ENCODE measurements at places on chromosomes 7 and 10.

DNA sequence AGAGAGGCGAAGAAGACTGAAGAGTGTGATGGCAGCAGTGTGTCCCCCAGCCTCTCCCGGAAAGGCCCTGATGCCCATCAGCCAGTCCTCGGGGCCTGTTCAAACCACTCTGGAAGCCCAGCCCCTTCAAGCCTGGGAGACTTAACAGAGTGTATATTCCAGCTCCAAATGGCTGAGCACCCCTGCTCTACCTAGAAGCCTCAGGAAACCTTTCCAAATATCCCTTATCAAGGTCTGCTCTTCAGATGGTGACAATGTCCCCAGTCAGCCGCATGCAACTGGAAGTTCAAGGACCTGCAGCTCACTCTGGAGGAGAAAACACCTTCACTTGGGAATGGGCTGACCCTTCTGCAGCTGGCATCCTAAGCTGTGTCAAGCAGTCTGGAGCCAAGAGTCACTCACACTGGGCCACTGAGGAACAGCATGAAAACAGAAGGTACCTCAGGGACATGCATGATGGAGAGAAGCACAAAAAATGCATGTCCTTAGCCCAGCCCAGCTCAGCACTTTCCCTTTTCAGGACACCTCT lies 10.2 kb downstream of the ANXA11 start:
- DNase-seq = no peak

DNA sequence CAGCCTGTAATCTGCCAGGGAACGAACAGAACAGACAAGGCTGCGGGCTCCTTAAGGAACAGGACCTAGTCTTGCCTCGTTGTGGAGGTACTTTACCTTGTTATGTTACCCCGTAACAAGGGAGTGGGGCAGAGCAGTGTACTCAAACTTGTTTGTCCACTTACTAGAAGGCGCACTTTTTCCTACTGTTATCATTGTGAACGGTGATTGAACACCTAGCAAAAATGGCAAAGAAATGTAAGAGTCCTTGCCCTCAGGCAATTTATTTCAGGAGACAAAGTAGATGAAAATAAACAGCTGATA lies 620 bp upstream of the IMPDH1 start:
- no peak for DNase-seq

DNA sequence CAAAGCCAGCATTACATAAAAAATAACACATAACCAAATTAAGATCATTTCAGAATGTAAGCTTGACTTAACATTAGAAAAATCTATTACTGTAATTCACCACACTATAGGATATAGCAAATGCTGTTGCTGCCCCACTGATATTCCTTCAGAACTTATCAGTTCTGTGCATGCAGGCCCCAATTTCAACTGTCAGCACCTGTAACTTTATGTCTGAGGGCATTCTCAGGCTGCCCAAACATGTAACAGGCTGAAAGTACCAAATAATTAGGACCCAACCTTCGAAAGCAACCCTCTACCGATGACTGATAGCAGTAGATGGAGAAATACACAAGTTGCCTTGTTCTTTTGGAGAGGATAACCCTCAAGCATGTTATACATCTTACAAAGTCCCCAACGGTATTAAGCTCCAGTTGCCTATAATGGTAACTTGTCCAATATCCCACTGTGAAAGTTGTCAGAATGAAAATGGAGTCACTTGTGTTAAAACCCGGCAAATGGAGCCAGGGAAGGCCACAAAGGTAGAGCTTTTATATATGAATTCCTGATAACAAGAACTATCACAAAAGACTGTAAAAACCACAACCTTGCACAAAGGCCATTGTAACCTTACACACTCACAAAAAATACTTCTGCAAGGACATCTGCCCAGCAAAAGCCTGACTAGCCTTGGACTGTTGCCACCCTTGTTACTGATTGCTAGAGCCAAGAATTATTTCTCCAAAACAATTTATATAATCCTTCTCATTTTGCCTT lies 66.9 kb upstream of the ZNF746 start:
- DNase-seq = no peak

GRCh38 chr7:119413314-119413805 lies 859.6 kb upstream of the KCND2 start:
- DNase-seq = no peak

- DNase-seq = no peak
These were observed 464.1 kb downstream of the SEMA3D start for GRCh38 chr7:84722734-84723133.

DNA sequence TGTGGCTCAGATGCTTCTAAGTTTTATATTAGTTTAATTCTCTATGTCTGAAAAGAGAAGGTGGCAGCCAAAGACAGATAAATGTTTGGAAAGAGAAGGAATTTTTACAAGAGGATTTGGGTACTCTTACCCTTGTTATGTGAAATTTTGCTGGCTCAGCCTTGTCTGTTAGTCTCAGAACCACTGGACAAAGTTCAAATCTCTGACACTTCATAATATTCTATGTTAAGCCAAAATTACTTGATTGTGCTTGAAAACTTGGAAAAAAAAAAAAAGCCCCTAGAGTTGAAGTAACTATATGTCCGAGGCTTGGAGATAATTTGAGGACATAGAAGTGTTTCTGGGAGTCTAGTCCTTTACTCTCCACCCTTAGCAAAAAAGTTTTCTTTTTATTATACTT lies 1079.3 kb upstream of the LRRTM3 start:
- no peak for DNase-seq

DNA sequence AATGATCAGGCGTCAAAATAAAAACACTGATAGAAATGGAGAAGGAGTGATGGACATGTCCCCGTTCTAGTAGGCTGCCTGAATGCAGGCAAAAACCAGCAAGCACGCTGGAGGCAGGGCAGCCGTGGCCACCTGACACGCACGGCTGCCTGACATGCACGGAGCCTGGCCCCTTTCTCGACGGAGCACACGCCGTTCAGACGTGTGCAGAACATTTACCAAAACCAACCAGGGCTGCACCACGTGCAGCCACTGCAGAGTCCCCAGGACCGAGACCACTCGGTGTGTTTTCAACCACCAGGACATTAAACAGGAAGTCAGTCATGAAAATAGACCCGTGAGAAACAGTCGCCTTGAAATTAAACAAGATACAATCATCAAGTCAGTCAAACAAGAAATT lies 61.9 kb upstream of the NKX6-2 start:
- no peak for DNase-seq

DNA sequence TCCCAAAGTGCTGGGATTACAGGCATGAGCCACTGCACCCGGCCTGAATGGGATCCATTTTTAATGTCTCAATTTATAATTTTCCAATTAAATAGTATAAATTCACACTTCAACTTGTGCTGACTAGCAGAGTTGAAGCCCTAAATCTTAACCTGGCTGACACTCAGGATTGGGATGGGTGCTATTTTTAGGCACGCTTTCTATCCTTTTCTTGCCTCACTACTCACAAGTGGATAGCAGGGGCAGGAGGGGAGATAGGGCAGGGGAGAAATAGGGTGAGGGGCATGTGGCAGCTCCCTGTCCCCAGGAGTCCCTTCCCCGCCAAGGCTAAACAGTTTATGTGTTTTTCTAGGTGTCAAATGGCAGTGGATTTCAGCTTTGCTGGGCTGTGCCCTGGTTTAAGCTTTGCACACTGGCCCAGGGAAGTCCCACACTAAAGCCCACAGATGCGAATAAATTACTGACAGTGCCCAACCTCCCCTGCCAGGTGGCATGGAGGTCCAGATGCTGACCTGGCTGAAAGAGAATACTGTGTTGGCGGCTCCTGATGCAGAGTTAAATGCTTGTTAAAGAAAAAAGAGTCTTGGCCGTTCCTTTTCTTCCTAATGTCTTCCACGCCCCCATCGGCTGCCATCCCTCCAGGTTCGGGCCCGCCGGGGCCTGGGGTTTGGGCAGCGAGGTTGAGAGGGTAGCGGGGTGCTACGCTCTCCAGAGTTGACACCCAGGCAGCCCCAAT lies 36.2 kb upstream of the EFCAB10 start:
- DNase-seq = no peak

DNA sequence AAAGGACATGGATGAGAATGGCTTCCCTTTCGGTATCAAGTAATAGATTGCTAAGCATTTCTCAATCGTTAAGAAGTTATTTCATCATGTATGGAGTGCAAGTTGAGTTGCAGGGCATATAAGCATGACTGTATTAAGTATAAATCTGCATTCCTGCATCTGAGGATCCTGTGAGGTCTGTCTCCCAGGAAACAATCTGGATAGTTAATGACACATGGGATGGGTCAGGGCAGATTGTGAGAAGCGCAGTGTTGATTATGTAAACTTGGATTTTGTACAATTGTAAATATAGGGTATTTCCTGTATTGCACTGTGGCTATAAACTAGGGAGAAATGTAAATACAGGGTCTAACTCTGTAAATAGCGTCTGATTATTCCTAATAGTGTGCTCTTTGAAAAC lies 102.6 kb downstream of the PLXDC2 start:
- no peak for DNase-seq

- no peak for DNase-seq
These were observed 1.2 kb downstream of the MCU start for GRCh38 chr10:72692994-72693781.

All from stimulated activated CD8-positive, alpha-beta memory T cell treated with anti-CD3 and anti-CD28 coated beads, Interleukin-4, amount 100 ng/mL, for 4 hours (primary cell).